Stimulated activated CD4-positive, alpha-beta T cell treated with anti-CD3 and anti-CD28 coated beads, Interleukin-4, amount 100 ng/mL, for 48 hours (primary cell): ENCODE measurements at places on chromosomes 6 and 20.

DNA sequence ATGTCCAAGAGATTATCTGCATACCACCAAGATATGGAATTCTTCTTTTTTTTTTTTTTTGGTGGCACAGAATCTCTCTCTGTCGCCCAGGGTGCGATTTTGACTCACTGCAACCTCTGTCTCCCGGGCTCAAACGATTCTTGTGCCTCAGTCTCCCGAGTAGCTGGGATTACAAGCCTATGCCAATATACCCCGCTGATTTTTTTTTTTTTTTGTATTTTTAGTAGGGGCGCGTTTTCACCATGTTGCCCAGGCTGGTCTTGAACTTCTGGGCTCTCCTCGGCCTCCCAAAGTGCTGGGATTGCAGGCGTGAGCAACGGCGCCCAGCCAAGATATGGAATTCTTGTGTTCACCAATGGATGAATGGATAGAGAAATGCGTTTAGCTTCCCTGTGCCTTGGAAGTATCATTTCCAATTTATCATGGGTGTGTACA is 31.0 kb downstream of the POM121L2 start:
- no peak for DNase-seq

DNA sequence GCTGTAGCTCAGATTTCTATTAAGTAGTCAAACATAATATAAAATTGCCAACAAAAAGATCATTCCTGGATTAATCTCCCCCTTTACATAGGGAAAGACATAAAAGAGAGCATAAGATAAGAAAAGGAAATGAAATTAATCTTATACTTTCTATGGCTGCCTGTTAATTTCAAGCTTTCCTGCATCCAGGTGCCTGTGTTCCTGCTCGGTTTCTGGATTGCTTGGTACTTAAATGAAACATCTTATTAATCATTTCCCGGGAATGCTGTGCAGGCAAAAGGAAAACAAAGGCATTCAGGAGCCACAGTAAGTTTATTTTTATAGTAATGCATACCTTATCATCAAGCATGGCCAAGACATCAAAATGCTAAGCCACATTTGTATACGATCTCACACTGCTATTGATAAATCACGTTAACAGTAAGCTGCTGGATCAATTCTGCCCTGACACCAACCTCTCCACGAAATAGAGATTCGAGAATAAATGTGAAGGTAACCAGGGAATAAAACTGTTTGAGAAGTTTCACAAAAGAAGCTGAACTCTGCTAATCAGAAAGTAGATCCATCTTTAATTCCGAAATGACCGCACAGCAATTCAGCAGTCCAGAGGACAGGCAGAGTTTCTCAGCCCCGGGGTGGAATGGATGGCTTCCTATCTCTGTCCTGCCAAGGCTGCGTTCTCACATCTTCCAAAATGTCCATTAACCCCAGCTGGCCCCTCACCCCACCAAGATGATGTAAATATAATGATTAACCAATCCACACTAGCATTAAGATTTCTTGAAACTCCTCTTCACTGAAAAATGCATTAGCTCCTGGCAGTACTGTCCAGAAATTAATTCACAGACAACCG is 32.6 kb upstream of the APCDD1L start:
- no peak for DNase-seq

DNA sequence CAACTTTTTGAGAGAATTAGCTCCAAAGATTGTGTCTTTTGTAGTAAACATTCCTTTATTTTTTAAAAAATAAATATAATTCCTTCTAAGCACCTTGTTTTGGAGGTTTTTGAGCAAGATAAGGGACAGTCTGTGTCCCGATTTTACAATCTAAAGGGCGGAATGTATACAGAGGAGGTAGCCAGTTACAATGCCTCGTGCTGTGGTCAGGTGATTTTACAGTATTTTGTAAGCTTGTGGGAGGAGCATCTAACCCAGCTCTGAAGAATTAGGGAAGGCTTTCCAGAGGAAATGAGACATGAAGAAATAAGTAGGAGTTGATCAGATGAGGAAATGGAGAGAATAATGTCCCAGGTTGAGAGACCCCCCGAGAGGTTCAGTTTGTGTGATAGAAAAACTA is 1.3 kb downstream of the HINT3 start:
- DNase-seq = no peak

DNA sequence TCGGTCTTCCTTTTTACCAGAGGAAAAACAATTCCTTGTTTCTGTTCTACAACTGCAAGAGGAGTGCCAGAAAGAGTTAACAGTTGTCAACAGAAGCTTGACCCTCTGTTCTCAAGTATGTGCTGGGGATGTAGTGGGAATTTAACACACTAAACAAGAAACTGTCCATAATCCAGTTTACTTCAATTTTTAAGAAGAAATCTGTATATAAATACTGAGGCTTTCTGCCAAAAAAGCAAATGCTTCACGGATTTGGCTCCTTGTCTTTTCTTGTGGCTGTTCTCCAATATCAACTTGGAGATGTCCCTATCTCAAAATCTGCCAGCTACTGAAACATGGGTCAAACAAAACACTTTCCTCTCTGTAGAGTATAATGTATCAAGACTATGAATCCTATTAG is 26.8 kb downstream of the REV3L start:
- no peak for DNase-seq

- DNase-seq = no peak
Observed at GRCh38 chr6:41080621-41081020, 7.8 kb downstream of the NFYA start.
